ENCODE measurements at places on chromosomes 1 and 21.
A peak's percentile ranks its signal among the peaks of the same experiment; 100 is the strongest.

GRCh38 chr1:181122222-181122621 is 33.7 kb downstream of the IER5 start:
- DNase-seq, result no peak

DNA sequence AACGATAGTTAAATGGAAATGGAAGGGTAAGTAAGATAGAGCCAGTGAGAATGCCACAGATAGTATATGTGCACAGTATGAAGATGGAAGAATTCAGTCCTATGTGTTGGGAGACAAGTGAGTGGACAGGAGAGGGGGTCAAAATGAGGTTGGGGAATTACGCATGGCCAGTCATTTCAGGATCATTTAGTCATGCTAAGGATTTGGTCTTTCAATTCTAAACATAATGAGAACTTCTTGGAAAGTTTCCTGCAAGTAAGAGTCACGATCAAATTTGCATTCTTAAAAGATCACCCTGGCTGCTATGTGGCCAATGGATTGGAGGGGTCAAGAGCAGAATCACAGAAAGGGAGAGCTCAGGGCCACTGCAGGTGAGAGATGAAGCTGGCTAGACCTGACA is 64.0 kb upstream of the KCNK2 start:
- no peak for DNase-seq

GRCh38 chr1:15426492-15427279 is 11.6 kb upstream of the CTRC start:
- DNase-seq, result no peak

DNA sequence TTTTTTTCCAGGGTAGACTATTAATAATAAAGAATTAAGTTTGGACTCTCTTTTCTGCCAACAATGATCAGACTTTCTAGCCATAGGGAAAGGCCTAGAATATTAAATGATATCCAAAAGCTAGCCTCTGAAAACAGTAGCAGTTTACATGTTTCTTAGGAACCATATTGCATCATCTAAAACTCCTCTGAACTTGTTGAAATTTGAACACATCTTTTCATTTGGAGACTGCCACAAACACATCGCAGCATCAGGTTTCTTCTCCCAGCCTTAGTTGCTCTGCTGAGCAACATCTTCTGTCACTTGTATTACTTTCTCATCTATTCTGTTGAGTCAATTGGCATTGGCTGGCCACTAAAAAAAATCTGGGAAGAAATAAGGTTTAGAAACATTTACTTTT is 63.2 kb upstream of the GNG4 start:
- DNase-seq, result no peak

GRCh38 chr1:204866051-204866596 is 4.5 kb upstream of the NFASC start:
- DNase-seq, result no peak

- DNase-seq, result no peak
Observed at GRCh38 chr1:3188150-3188971, 119.4 kb downstream of the PRDM16 start.

GRCh38 chr1:195664628-195665027 is 943.6 kb downstream of the KCNT2 start:
- no peak for DNase-seq

GRCh38 chr1:183593356-183593755 is 3.1 kb upstream of the NCF2 start:
- peak; percentile 12 for DNase-seq

DNA sequence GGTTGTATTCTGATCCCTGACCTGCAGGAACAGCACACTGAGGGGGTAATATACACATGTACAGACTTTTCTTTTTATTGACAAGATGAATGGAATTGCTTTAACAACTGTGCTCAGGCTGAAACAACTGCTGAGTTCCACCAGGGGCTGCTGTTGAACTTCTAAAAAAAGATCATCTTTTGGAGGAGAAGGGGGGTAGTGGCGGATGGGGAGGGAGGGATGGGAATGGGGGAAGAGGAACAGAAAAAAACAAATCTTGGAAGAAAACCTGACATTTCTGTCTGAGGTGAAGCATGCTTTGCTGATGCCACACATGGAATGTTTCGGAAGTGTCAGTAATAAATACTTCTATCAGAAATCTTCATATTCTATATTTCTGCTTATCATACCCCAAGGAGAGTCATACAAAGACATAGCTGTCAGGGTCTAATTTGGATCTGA is 75.0 kb downstream of the RWDD3 start:
- DNase-seq, result peak; percentile 89

- no peak for DNase-seq
Observed at GRCh38 chr1:185694081-185694480, 40.1 kb upstream of the HMCN1 start.

DNA sequence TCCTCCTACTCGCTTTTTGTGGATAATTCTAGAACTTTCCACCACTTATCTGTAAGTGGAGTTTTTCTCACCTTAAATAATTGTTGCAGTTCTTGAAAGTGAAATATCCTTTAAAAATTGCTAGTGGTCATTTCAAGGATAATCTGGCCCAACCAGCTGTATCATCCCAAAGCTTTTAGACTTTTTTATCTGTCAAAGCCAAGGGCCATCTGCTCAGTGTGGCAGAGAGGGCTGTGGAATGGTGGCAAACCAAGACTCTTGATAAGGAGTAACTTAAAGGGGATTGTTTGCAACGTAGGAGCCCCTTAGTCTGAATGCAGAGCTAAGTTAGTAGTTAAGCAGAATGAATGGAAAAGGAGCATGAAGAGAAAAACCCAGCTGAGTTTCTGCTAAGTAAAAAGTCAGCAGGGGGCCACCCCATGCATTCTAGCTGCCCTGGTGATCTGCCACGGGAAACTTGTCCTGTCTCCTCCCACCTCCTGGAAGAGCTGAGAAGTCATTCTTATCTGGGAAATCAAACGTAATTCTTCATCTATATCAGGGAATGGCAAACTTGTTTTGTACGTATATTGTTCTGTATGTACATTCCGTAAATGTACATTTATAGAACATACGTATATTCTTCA is 169.3 kb downstream of the PRDM2 start:
- DNase-seq, result no peak

DNA sequence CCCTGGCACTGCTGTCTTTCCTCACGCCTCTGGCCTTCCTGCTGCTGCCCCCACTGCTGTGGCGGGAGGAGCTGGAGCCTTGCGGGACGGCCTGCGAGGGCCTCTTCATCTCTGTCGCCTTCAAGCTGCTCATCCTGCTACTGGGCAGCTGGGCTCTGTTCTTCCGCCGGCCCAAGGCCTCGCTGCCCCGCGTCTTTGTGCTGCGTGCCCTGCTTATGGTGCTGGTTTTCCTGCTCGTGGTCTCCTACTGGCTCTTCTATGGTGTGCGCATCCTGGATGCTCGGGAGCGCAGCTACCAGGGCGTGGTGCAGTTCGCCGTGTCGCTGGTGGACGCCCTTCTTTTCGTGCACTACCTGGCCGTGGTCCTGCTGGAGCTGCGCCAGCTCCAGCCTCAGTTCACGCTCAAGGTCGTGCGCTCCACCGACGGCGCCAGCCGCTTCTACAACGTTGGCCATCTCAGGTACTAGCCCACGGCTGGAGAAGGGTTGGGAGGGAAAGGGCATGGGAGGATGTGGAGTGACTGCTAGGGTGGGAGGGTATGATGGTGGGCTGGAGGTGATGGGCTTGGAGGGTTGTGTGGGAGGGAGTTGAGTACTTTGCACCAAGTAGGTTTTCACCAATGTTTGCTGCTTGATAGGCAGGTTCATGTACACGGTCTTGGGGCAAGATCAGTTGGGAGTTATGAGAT is 18.9 kb downstream of the VANGL2 start:
- DNase-seq, result no peak

GRCh38 chr1:114588196-114588689 is 6.8 kb upstream of the BCAS2 start:
- DNase-seq, result no peak

- no peak for DNase-seq
Observed at GRCh38 chr1:119735217-119735616, 23.5 kb downstream of the PHGDH start.

- no peak for DNase-seq
Observed at GRCh38 chr1:153336650-153337049, 12.0 kb downstream of the PGLYRP4 start.

DNA sequence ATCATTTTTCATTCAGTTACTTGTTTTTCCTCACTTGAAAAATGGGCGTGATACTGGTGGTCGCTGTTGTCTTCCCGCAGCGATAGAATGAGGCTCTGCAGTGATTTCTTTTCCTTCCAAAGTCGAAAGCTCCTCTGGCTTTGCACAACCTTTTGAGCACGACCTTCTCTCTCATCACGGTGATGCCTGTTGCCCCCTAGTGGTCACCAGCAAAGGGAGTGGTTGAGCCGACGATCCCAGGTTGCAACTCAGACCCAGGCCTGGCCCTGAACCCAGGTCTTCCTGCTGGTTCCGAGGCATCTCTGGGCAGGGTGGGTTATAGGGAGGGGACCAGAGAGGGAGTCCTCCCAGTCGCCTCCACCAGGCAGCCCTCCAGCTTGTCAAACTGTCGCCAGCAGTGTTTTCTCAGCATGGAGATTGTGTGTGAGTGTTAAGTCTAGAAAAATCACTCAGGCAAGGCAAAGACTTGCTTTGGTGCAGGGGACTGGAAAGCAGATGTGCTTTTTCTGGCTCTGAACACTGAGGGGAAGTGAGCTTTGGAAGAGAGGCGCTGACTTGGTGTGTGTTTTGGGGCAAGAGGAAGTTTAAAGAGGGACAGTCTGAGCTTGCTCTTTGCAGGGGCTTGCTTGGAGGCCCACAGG is 285.3 kb downstream of the CAMTA1 start:
- peak; percentile 87 for DNase-seq

DNA sequence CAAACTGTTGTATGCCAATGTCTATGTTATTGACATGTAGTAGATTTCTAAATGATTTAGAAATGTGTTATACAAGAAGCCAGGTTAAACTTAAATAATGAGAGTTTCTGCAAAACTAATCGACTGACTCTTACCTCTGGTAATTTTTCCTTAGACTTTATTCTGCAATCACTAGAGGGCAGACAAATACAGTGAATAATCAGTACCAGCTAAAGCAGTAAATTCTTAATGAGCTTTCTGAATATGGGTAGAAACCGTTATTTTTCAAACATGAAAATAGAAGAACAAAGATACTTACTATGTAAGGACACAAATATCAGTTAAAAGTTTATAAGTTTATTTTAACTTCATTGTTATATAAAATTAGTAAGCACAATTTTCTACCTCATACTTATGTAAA is 97.9 kb upstream of the RGS1 start:
- peak; percentile 51 for DNase-seq

DNA sequence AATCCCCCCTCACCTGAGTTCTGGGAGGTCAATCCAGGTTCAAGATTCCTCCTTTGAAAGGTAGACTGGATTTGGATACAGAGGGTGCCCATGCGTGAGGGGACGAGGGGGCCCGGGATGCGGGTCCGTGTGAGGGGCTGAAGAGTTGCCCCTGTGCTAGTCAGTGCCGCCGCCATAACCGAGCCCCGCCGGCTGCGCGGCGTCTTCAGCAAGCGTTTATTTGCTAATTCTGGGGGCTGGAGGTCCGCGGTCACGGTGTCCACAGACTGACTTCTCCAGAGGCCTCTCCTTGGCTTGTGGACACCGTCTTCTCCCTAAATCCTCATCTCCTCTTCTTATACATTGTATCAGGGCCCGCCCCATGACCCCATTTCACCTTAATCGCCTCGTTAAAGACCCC is 20.9 kb upstream of the SAMD11 start:
- DNase-seq, result no peak

DNA sequence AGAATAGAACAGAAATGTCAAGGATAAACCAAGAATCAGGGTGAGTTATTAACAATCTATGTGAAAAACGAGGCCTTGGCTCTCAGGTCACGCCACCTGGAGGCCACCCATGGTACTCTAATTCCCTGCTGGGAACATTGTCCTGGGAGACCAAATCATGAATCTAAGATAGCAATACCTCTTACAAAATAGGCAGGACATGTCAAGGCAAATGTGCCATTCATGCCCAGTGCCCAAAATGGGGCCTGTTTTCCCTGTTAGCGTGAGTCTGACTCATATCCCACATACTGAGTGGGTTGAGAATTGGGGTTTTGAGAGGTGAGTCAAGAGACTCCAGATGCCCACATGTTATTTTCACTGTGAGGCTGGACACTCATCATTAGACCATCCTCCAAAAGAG is 380.8 kb downstream of the HHIPL2 start:
- DNase-seq, result peak; percentile 5

- DNase-seq, result no peak
Observed at GRCh38 chr1:18415448-18416027, 65.2 kb upstream of the KLHDC7A start.

DNA sequence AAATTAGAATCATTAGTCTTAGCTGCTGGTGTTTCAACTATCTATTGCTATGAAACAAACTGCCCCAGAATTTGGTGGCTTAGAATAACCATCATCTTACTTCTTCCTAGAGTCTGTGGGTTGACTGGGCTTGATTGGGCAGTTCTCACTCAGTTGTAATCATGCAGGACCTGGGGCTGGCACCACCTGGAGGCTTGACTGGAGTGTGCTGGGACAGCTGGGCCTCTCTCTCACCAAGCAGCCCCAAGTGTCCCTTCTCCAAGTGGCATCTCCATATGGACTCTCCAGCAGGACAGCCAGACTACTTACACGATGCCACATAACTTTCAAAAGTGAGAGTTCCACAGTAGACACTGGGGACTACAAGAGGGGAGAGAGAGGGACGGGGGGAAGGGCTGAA is 140.3 kb upstream of the ATP1B1 start:
- no peak for DNase-seq

GRCh38 chr1:57252597-57253294 is 171.1 kb downstream of the DAB1 start:
- DNase-seq, result no peak

DNA sequence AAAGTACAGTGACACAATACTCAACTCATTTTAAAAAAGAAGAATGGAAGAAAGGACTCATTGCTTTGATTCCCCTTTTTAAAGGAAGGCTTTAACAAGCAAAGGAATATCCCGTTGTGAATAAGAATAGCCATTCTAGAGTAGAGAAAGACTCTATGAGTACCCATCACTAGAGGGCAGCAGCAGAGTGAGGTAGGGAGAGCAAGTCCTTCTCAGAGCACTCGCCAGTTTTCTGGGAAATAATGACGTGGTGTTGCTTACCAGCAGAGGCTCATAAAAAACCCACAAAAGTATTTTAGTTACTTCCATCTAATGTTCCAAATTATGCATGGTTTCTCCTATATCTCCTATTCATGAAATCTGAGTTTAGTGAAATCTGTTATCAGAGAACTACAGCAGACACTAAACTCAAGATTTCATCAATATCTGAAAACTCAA is 74.6 kb downstream of the USP24 start:
- peak; percentile 93 for DNase-seq

DNA sequence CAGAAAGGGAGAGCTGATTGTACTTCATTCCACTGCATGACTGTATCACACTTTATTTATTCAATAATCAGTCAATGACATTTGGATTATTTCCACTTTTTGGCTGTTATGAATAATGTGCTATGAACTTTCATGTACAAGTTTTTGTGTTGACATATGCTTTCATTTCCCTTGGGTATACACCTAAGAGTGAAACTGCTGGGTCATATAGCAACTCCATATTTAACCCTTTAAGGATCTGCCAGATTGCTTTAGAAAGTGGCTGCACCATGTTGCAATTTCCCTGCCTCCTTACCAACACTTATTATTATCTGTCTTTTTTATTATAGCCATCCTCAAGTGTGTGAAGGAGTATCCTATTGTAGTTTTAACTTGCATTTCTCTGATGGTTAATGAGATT is 108.8 kb upstream of the KCNK1 start:
- DNase-seq, result no peak

GRCh38 chr1:5720936-5721335 is 271.3 kb downstream of the NPHP4 start:
- DNase-seq, result no peak

Measured in eye (tissue), 1 donor.